T-helper 2 cell (primary cell): ENCODE measurements at places on chromosomes 2 and 18.

DNA sequence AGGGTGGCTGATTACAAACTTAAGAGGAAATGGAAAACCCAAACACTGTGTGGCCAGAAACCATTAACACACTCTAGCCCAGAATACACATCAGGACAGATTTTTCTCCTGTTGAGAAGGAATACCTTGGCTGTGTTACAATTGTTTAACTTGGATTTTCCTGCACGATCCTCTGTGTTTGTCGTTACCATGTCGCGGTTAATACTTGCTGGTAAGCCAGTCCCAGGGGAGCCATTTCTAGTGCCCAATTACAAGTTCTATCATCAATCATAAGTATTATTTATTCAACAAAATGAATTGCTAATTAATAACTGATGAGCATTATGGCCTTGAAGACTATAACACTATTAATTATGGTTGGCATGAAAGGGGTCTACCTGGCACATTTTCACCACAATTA lies 146.8 kb downstream of the LNPK start:
- DNase-seq, result no peak

DNA sequence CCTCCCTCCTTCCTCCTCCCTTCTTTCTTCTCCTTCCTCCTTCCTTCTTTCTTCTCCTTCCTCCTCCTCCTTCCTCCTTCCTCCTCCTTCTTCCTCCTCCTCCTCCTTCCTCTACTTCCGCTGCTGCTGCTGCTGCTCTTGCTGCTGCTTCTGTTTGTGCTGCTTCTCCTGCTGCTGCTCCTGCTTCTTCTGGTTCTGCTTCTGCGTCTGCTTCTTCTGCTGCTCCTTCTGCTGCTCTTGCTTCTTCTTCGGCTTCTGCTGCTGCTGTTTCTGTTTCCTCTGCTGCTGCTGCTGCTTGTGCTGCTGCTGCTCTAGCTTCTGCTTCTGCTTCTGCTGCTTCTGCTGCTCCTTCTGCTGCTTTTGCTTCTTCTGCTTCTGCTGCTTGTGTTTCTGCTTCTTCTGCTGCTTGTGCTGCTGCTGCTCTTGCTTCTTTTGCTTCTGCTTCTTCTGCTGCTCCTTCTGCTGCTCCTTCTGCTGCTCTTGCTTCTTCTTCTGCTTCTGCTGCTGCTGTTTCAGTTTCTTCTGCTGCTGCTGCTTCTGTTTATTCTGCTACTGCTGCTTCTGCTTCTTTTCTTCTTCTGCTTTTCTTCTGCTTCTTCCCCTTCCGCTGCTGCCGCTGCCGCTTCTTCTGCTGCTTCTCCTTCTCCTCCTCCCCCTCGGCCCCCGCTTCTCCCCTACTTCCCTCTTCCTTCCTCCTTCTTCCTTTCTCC lies 8.6 kb downstream of the SNRNP27 start:
- no peak for DNase-seq

DNA sequence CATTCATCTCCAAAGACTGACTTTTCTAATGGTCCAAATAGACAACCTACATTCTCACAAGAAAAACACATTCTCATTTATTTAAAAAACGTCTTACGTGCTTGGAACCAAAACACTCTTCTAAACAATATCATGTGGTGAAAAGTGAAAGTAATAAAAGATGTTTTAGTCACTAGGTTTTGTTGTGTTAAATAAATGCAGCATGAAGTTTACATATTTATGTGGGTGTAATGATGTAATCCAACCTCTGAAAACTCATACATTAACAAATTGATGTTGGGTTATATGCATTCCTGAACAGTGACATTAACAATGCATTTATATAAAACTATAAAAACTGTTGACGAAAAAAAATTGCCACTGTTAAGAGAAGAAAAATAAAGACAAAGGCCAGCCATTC lies 55.1 kb upstream of the ACVR2A start:
- no peak for DNase-seq

DNA sequence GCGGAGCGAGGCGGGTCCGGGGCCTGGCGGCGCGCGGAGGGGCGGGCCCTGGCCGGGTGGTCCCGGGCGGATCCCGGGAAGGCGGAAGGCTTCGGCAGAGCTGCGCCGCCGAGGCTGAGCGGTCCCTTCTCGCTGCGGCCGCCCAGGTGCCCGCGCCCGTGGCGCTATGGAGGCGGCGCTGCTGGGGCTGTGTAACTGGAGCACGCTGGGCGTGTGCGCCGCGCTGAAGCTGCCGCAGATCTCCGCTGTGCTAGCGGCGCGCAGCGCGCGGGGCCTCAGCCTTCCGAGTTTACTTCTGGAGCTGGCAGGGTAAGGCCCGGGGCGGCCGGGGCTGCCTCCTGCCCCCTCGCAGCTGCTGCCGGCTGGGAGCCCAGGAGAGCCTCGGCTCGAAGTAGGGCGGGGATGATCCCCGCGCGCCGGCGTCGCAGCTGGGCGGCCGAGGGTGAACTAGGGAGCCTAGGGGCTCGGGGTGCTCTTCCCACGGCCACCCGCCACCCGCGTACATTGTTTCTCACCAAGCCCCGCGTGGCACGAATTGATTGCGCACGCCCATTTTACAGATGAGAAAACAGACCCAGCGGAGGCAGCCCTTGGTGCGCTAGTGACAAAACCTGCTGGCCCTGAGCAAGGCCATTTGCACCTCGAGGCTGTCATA lies at the start of gene SLC66A3:
Gene SLC66A3, plus strand, starts transcription at position 87 of the 655 bp plus-strand sequence. Its CDS starts 80 bp downstream, at position 167.
- DNase-seq, result no peak

GRCh38 chr2:210620456-210620855 lies 64.1 kb downstream of the CPS1 start:
- no peak for DNase-seq

DNA sequence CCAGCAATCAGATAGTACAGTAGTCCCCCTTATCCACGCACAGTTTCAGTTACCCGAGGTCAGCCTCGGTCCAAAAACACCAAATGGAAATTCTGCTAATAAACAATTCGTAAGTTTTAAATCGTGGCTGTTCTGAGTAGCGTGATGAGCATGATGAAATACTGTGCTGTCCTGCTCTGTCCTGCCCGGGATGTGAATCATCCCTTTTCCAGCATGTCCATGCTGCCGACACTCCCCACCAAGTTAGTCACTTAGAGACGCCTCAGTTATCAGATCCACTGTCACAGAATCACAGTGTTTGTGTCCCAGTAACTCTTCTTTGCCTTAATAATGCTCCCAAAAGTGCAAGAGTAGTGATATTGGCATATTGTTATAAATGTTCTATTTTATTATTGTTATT lies 62.1 kb downstream of the MEX3C start:
- DNase-seq, result no peak

DNA sequence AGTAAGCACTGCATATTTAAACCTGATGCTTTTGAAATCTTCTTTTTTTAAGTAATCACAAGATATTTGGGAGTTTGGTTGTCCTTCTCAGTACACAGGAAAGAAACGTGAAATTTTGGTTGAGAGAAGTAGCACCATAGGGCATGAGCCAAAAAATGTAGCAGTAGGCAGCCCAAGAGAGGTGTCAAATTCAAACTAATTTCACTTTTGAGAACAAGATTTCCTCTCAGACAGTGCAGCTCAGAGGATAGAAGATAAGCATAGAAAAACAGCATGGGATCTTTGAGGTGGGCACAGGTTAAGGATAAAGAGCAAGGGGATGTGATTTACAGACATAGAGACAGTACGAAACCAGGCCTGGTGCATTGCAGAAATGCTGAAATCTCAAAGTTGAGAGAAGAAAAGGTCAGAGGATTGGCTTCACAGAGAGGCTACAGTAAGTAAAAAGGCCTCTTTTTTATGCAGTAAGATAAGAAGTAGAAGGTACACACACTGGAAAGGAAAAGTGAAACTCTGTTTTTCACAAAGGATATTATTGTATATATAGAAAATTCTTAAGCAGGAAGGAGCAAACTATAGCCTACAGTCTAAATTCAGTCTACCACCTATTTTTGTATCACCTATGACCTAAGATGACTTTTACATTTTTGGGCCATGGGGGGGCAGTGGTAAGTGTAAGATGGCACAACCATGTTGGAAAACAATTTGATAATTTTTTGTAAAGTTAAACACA lies 89.8 kb downstream of the PKP4 start:
- no peak for DNase-seq

DNA sequence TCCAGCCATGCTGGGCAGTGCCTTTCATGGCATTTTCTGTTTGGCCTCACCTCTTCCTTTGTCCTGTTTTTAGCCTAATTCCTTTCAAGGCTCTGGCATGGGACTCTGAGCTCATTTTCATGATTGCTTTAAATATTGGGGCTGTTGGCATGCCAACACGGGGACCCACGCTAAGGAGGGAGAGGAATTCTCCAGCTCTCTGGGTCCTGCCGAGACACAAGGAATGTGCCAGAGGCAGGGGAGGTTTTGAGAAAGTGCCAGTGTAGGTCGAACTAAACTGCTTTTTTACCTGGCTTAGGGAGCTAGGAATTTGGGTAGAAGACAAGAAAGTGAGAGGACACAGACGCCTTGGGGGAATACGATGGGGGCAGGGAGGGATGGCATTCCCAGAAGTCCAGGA lies 42.3 kb downstream of the RPL37A start:
- no peak for DNase-seq

DNA sequence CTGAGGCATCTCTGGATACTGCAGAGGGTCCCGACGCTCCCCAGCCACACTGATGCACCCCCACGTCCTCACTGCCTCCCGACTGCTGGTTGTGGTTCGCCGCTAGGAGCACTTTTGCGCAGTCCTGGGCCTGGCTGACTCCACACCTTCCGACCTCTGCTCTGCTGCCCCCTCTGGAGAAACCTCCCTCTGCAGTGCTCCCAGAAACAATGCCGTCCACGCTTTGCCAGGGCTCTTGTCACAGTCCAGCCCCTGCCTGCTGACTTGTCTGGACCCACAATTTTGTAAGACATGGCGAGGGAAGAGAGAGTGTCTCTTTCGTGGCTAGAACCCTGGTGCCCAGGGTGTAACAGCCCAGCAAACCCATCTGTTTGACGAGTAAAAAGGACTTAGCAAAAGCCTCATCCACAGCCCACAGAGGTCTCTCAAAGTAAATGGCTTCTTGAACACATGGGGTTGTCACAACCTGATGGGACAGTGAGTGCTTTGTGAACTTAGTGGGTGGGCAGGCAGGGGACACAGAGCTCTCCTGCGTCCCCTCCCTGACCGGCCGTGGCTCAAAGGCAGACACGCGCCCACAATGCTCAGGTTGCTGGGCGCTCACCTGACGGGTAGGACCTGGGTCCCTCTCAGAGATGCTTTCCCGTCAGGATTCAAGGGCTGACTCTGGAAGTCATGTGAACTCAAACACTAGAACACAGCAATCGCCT lies 4.0 kb downstream of the COPS9 start:
- no peak for DNase-seq

DNA sequence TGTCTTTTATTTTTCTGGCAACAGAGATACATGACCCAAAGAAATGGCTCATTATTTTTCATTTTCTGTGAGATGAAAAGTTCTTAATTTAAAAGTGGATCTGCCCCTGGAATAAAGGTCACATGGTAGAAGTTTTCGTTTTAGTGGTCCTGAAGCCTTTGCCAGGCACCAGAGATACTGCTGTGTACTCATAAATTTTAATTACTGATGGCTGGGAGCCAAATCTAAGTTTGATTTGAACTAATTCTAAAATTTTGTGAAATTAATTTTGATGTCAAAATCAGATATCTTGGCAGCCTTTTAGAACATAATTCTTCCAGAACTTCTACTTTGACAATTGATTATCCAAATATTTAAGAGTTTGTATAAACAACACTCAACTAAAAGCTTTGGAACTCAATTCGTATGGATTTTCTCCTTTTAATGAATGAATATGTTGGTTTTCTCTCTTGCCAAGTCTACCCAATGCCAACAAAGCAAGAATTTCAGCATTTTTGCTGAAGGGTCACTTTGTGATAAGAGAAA lies 128.5 kb upstream of the SP5 start:
- DNase-seq, result no peak

- DNase-seq, result no peak
Observed at GRCh38 chr2:172821370-172822338, 86.0 kb downstream of the RAPGEF4 start.

GRCh38 chr2:102357937-102358336 lies 2.3 kb downstream of the IL18R1 start:
- no peak for DNase-seq

GRCh38 chr2:226970362-226970761 lies 134.5 kb downstream of the RHBDD1 start:
- DNase-seq, result no peak

- no peak for DNase-seq
Observed at GRCh38 chr2:14557111-14557510, 75.4 kb upstream of the LRATD1 start.

DNA sequence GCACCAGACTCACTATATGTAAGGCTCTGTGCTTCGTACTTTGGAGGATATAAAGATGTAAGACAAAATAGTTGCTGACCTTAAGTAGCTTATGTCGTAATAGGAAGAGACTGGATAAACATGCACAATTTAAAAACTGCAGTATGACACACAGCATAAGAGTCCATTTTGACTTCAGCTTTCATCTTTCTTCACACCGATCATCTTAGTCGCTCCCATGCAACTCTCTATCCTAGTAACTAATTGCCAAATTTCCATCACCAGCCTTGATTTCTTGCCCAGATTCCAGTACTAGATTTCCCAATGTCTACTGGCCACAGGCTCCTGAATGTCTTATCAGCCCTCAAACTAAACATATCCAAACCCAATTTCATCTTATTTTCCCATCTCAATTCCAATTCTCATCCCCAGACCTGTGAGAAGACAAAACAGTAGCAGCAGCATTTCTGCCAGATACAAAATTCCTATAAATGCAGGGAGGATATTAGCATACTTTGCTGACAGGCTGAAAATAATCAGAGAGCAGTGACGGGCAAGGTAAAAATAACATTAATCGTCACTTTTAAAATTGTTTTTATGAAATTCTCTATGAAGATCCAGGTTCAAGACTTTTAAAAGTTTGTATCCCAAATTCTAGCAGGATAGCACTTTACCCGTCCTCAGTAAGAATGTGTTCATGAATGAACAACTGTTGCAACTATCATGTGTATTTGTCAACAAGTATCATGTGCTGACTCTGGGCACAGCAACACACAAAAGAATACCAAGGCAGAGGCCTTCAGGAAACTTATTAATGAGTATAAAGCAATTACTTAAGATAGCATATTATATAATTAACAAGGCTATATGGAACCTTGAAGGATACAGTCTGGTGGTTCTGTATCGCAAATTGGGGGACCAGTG lies 42.2 kb downstream of the KIDINS220 start:
- no peak for DNase-seq

DNA sequence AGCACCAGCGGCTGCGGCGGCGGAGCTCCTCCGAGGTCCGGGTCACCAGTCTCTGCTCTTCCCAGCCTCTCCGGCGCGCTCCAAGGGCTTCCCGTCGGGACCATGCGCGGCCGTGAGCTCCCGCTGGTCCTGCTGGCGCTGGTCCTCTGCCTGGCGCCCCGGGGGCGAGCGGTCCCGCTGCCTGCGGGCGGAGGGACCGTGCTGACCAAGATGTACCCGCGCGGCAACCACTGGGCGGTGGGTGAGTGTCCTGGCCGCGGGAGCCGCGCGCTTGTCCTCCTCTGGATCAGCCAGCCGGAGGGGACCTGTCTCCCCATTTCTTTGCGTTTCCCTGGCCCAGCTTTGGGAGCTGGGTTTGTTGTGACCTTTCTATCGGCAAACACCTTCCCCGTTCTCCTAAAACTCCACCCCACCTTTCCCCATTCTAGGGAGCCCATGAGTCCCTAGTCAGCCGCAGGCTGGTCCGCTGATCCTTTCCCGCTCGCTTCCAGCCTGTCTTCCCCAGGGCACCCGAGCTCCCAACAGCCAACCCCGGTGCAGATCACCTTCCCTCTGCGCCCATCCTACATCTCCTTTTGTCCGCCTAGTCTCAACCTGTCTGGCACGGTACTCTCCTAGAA lies 316 bp downstream of the GRP start:
- DNase-seq, result no peak
